ENCODE measurements at places on chromosomes 4 and X. TPM values are rescaled to one million over a fixed set of nuclear protein-coding genes. Genes with fewer than 3 reads are reported as not detected.

DNA sequence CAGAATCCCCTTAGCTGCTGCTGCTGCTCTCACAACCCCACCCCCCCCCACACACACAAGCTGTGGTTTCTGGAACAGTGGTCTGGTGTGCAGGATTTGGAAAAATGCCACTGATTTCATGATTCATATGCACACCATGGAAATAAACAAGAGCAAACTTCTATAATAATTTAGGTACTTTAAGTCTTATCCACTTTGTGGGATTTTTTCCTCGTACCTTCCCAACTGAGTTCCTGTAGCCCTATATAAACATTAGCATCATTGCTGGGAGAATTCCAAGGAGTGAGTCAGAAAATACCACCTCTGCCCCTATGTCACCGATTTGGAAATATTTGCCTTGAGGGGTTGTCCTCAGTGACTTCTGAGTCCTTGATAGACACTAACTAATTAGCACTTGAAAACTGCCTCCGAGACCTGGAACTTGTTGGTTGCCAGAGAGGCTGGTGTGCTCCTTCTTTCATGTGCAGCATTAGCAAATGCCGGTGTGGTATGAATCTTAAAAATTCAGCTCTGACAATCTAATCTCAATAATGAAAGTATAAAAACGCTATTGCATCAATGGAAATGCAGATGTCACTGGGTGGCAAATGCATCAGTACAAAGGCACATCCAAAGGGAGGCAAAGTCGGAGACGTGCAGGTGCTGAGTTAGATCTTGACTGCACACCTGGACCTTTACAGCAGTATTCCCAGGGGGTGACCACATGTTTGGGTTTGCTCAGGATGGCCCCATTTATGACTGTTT lies 61.8 kb downstream of the CPE start:
- DNase-seq, result no peak

GRCh38 chr4:37236165-37236564 lies 8.4 kb upstream of the NWD2 start:
- no peak for DNase-seq

DNA sequence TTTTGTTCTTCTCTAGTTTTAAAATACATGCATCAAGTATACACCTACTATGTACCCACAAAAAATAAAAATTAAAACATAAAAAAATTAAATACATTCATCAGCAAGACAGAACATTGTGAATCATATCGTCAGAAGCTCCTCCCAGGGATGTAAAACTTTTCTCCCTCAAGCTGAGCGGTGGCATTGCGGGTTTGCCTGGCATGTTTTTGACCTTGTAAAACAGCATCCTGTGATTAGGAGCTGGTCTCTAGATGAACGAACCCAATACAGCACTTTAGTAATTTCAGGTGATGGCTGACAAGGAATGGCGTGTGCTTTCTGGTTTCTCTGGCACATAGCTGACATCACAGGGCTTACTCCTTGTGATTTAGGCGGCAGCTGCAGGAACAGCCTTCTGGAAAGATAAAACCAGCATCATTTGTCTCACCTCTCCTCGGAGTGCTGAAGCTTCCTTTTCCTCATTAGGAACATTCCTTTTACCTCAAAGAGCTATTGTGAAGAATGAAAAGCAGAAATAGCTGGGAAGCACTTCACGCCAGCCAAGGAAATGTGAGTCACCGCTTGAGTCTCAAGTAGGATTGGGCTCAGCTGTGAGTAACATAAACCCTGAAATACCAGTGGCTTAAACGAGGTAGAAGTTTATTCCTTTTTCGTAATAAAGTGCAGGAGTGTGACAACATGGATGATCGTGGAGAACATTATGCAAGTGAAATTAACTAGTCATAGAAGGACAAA lies 44.3 kb downstream of the NYX start:
- peak; percentile 77 for DNase-seq

- no peak for DNase-seq
These were observed 460.9 kb downstream of the GABRG1 start for GRCh38 chr4:45663003-45663402.

DNA sequence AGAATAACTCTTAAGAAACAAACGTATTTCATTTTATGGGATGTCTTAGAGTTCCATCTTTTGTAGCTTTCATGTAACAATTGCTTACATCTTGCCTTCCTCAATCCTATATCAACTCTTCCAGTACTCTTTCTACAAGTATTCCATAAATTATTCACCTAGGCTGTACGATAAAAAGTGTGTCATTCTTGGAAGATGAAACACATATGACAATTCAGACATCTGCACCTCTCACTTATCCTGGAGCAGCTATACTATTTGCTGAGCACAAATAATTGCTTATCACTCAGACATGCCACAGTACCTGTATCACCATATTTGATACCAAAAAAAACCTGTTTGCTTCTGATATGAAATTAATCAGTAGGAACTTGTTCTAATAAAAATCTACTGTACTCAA lies 1.0 kb downstream of the POF1B start:
- DNase-seq, result no peak

DNA sequence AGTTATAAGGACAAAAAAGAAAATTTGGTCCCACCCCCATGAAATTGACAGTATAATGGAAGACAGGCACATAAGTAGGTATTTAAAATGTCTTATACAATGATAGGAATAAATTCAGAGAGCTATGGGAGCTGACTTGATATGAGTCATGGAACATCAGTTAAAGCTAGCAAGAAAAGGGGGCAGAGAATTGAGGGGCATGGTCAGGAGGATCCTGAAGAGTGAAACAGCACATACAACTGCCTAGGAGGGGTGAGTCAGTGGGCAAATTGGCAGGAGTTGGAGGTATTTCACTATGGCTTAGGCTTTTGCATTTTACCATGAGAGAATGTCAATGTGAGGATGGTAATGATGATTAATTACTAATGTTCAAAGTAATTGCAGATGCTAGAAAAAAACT lies 95.4 kb upstream of the BANK1 start:
- DNase-seq, result no peak

GRCh38 chrX:9874483-9874882 lies 88.3 kb downstream of the SHROOM2 start:
- no peak for DNase-seq

Gene ZFP92
- total RNA-seq, result 1.2 TPM

Gene CLCN5
- 9.2 TPM for total RNA-seq

Gene BTK
- not detected for total RNA-seq

DNA sequence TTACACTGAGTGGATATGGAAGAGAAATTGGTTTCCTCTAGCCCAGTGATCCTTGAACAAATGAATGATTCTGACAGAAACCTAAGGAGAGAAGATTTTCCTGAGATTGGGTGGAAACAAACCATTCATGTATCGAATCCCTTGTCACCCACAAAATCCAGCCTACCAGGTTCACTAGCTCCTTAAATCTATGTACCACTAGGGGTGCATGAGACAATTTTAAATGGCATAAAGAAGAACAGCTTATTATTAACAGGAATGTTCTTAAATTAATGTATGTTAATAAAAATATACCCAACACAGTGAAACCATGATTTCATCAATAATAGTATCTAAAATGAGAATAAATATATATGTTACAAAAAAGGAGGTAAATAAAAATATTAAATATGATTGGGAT lies 118.4 kb upstream of the LNX1 start:
- no peak for DNase-seq

- no peak for DNase-seq
These were observed 19.2 kb downstream of the CC2D2A start for GRCh38 chr4:15488658-15489470.
